ENCODE measurements at places on chromosomes 3 and 15.

DNA sequence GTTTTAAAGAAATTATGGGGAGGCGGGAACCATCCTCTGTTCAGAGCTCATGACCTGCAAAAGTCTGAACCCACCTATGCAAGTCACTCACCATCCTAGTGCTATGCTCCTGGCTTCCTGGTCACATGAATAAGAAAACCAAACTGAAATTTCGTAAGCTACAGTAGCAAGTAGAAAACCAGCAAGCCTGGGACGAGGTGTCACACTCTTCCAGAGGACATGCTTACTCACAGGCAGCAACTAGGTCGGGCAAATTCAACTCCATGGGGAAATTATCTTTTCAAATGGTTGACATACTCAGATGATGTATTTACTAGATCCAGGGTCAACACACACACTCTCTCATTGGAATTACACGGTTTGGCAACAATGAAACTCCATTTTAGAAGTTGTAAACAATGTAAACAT, 31.3 kb downstream of the LDHAL6B start:
- no peak for DNase-seq

GRCh38 chr3:18207226-18207625, 217.9 kb downstream of the SATB1 start:
- no peak for DNase-seq

DNA sequence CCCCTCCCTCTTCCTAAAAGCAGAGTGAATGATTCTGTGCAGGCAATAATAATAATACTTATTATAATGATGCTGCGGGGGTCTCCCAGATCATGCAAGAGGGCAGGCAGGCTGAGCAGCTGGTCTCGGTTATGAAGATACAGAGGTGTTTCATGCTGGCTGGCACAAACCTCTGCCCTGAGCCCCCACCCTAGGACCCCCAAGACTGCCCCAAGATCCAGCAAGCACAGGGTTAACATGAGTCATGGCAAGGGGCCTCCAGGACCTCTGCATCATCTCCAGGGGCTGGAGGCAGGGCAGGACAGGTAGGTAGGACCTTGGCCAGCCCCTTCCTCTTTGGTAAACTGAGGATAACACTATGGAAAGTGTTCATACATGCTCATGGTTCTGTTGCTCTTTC, 2.7 kb downstream of the MGLL start:
- DNase-seq, result no peak

DNA sequence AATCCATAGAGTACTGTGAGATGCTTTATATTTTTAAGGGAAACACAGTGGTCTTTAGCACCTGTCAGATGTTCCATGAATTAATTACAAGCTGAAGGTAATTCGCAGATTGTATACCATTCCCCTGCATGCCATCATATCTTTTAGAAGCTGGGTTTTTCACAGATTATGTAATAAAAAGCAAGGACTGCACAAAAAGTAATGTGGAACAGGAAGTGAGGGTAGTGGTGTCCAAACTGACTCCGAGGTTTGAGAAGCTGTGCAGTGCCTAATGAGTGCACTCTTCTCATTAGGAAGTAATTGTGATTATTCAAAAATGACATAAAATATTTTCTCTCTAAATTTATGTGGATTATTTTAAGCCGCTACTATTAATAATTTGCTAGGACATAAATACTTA, 123.2 kb downstream of the GOLIM4 start:
- DNase-seq, result no peak

DNA sequence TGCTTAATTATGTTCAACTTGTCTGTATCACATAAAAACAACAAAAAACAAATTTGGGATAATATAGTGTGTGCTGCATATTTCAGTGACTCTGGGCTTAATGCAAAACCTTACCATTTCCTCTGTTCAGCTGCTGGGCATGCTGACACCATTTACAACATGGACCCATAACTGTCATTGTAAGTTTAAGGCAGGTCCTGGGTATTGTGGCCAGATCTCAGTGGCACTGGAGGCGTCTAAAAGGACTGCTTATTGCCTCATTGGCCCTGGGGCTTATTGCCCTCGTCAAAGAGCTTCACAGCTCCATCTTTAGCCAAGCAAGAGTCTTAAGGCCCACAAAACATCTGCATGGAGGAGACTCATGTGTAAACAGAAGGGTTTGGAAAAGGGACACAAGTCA, 390.2 kb downstream of the NR2F2 start:
- DNase-seq, result no peak

DNA sequence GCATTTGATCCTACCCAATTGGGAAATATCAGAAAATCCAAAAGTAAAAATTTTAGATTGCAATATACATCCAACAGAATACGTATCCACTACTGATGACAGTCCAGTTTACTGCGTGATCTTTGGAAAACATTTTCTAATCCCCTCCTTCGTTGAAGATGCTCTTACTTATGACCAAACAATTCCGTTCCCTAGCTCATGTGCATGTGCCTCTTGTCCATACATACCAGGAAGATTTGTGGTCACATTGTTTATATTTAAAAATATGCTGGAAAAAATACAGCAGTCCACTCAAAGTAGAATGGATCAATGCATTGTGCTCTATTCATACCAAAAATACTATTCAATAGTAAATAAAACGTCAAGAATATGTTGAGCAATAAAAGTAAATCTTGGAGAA, 135.3 kb downstream of the CHL1 start:
- DNase-seq, result no peak

- DNase-seq, result no peak
Measured at GRCh38 chr15:72222393-72222792, 8.6 kb downstream of the PKM start.

- DNase-seq, result no peak
Measured at GRCh38 chr15:89480505-89480904, 15.9 kb downstream of the RHCG start.

- no peak for DNase-seq
Measured at GRCh38 chr3:172201870-172202236, 162.5 kb downstream of the FNDC3B start.

DNA sequence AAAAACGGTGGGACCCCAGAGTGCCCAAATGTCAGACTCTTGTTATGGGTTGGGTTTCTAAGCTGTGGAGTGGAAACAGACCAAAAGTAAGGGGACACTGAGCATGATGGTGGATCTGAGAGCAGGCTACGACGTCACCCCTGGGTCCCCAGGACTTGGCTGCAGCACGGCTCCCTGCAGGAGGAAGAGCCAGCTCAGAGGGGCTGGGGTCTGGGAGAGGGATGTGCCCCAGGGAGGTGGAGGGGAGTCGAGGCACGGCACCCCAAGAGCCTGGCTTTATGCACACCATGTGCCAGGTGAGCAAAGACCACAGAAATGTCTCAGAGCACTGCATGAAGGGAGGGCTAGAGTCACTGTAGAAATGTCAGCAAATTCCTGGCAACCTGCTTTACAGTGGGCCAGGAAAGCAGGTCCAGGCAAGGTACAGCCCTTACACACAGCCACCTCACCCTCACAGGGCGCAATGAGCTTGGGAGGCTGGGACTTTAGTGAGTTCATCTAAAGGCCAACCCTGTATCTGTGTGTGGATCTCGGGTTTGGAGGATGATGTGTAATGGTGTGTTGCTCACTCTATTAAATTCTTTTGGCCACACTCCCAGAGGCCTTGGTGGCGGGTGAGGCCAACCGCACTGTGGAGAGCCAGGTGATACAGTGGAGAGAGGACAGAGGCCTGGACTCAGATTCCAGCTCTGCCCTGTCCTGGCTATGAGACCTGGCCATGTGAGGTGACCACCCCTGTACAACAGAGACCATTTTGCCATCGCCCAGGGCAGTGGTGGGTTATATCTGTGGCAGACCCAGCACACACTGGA, 14.1 kb downstream of the CTSH start:
- DNase-seq, result no peak

GRCh38 chr3:64067506-64068346, 44.4 kb upstream of the PSMD6 start:
- DNase-seq, result no peak

- DNase-seq, result no peak
Measured at GRCh38 chr3:197262709-197263108, 35.7 kb downstream of the DLG1 start.

- DNase-seq, result peak; percentile 4
Measured at GRCh38 chr3:158671821-158672214, 630 bp downstream of the LXN start.

- no peak for DNase-seq
Measured at GRCh38 chr3:111781561-111782446, 77.3 kb upstream of the PHLDB2 start.

GRCh38 chr3:29263476-29263875, 17.4 kb upstream of the RBMS3 start:
- no peak for DNase-seq

GRCh38 chr15:80333261-80333660, 70.9 kb upstream of the ARNT2 start:
- no peak for DNase-seq

- DNase-seq, result no peak
Measured at GRCh38 chr3:134718726-134719125, 67.9 kb upstream of the KY start.

- no peak for DNase-seq
Measured at GRCh38 chr15:62588938-62589670, 424.0 kb upstream of the C2CD4B start.

DNA sequence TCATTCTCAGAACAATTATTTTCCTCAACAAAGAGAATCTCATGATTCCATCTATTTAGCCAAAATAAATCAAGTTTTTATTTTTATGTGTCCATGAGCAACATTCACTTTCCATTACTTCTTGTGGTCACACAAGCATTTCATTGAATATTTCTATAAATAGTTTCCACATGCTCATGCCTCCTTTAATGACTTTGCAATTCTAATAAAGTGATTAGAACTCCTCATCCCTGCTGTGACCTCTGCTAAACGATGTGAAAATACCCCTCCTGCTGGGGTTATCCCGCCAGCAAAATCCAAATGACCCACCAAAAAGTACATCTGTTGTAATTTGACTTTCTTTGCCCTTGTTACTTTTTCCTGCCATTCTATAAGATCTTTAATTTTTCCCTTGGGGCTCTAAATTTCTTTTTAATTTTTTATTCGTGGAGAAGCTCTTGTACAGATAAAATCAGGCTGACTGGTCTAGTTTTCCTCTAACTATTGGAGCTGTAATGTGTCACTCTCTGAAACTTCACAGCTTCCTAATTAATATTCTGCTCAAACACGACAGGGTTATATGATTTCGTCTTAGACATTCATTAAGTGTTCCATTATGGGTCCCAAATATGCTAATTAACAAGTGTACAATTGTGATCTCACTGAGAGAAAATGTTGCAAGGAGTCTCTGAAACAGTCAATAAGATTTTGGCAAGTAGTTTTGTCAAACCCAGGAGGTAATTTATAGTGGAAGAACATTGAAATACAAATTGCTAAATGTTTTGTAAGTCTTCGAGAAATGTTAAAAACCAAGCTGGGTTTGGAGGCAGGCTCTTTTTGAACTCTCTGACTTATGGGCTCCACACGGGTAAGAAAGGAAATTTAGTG, 533.1 kb upstream of the NAALADL2 start:
- DNase-seq, result no peak

DNA sequence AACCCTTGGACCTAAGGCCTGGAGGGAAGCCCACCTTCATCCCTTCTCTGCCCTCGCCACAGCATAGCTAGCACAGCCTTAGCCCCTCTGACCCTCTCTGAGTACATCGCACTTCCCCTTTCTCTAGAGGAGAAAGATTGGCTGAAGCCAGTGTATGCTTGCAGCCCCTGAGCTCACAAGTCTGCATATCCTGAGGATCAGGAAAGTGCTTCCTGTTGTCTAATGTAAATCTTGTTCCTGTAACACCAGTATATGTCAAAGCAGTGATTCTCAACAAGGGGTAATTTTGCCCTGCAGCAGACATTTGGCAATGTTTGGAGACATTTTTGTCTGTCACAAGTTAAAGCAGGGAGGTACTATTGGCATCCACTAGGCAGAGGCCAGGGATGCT, 2.2 kb upstream of the PRKCD start:
- no peak for DNase-seq

DNA sequence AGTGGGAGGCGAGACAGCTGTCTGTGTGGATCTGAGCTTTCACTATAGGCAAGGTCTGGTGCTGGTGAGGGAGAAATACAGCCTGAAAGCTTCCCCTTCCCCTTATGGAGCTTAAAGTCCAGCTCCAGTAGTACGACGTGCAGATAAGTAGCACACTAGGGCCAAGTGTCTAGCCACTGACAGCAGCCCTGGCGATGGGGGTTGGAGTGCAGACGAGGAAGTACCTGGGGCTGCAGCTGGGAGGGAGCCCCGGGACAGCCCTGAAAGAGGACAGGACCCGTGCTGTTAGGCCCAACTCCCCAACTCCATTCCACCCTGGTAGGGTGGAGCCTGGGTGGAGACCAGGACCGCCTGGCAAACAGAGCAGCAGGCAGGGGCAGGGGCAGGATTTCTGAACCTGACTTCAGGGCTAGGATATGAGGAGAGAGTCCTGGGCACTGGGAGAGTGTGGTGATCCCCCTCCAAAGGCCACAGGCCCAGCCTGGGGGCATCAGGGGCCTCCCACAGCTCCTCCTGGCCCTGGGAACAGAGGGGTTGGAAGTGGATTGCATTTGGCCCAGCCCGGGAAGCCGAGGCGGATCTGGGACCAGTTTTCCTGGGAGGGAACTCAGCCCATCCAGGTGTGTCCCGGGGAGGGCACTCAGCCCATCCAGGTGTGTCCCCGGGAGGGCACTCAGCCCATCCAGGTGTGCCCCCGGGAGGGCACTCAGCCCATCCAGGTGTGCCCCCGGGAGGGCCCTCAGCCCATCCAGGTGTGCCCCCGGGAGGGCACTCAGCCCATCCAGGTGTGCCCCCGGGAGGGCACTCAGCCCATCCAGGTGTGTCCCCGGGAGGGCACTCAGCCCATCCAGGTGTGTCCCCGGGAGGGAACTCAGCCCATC, 42.8 kb downstream of the BDH1 start:
- DNase-seq, result no peak

DNA sequence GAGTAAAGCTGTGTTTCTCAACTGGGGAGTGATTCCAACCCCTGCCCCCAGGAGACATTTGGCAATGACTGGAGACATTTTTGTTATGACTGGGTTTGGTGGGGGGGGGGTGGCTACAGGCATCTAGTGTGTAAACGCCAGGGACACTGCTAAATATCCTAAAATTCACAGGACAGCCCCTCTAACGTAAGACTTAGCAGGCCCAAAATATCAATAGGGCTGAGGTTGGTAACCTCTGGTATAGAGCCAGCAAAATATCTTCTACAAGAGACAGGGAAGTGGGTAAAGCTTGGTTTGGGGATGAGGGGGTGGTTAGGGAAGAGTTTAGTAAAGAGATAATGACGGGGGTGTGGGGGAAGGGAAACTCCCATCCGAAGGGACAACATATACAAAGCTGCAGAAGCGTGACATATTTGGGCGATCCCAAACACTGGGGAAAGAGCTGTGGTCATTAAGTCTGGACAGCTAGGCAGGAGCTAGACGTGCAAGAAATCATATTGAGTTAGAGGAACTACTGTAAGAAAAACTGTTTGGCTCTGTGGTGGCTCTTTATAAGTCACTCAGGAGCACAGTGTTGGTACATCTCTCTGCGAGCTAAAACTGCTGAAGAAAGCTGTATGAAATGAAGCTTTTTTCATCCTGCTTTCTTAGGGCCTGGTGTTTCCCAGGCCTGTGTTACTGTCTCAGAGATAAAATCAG, 697 bp upstream of the TRIM69 start:
- no peak for DNase-seq
